ENCODE measurements at places on chromosomes 16 and 17.
A peak's percentile ranks its signal among the peaks of the same experiment; 100 is the strongest.

GRCh38 chr17:30134551-30134950, 17.9 kb downstream of the NSRP1 start:
- no peak for DNase-seq

GRCh38 chr16:64253525-64253924, 868.3 kb downstream of the CDH11 start:
- DNase-seq, result no peak

DNA sequence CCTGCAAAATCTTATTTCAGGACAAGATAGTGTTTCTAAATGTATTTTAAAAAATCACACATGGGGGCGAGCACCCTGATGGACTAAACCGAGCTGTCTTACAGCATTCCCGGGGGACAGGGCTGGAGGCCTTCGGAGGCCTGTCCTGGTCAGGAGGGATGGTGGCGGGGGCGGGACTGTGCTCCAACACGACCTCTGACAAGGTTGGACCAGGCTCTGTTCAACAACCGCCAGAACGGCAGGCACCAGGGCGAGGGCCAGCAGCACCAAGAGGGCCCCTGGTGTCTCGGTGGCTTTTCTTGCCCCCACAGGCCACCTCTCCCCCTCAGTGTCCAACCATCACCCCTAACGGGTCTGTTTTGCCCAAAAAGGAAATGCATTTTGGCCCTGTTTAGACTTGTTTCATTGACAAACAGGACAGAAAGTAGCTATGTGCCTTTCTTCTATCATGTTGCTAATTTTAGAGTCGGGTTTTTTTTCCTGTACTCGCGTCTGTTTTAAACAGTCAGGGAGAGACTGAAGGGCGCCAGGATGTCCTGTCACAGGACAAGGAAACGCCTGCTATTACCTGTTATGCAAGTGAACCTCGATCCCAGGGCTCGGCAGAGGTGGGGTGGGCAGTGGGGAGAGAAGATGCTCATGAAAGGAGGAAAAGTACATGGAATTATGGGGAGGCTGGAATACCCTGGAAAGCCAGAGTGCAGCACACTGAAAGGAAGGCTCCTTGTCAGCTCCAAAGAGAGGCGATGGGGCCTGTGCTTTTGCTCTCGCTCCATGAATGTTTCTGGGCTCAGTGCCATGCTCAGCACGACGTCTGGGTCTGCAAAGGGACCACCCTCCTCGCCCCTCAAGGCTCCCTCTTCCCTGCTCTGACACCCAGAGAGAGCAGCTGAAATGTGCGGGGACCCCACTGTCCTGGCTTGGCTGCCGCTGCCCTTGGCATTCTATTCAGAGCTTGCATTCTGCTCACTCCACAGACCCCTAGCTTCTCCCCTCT, 11.9 kb downstream of the TMEM204 start:
- no peak for DNase-seq

GRCh38 chr17:48624544-48625494, 1.3 kb downstream of the HOXB9 start:
- peak; percentile 75 for DNase-seq

GRCh38 chr17:29674281-29674680, 51.6 kb upstream of the CORO6 start:
- no peak for DNase-seq

- DNase-seq, result no peak
Measured at GRCh38 chr16:2985893-2986355, 5.7 kb upstream of the PKMYT1 start.

DNA sequence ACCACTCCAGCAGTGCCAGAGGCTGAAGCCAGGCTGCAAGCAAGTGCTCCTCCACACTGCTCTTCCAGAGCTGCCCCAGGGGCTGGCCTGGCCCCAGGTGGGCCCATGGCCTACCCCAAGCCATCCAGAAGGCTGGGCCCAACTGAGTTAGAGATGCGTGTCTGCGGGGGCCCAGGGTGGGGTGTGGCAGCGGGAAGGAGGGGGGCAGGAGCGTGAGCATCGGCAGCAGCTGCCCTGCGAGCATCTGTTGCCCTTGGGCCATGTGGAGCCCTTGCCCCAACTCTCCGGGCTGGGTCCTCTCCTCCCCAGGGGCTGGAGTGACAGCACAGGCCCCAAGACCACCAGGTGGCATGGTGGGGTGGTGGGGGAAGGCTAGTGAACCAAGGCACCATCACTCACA, 7.3 kb upstream of the SREBF1 start:
- no peak for DNase-seq

DNA sequence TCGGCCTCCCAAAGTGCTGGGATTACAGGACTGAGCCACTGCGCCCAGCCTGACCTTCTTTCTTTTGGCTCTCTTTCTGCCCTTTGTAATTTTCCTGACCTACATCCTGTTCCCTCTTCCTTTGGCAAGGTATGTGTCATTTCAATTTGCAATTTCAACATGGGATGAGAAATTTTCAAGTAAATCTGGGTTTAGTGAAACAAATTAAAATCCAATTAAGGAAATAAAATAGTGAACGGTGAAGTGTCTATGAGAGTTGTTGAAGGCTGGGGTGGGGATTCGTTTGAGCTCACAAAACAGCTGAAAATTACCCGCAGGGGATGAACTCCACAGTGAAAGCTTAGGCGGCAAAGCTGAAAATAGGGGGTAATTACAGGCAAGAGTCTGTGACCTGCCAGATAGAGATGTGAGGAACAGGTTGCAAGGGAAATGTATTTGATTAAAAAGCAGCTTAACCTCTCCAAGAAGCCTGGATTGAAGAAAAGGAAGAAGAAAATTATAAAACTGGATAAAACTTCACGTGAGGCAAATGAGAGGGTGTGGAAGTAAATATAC, 277.7 kb downstream of the UTP18 start:
- DNase-seq, result no peak

- DNase-seq, result no peak
Measured at GRCh38 chr17:18324140-18325050, 9.3 kb downstream of the SMCR8 start.

- DNase-seq, result no peak
Measured at GRCh38 chr17:337866-338265, 14.7 kb downstream of the RPH3AL start.

DNA sequence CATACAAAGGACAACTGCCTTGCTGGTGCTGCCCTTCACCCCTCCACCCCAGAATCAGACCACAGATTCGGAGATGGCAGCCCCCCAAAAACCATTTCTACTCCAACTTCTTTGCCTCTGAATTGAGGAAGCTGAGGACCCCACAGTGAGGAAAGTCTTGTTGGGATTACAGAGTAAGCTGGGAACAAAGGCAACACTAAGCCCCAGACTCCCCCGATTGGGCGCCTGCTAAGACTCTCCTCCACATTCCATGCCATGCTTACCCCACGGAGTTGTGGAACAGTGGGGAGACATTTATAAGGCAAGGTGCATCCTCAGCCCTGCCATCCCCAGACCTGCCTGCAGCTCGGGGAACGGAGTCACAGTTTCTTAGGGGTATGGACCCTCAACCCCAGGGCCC, 1.9 kb downstream of the GIT1 start:
- DNase-seq, result no peak

- peak; percentile 34 for DNase-seq
Measured at GRCh38 chr17:32445074-32445415, 735 bp downstream of the PSMD11 start.

DNA sequence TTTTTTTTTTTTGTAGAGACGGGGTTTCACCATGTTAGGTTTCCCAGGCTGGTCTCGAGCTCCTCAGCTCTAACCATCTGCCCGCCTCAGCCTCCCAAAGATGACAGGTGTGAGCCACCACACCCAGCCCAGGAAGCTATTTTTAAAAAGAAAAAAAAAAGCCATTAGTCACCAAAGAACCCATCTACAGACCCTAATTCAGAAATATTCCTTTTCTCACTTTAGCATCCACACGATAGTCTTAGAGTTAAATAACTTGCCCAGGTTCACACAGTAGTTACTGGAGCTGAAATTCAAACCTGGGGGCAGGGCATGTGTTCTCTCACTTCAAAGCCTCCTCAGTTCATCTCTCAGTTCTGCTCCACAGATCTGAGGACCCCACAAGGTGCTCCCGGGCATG, 70.3 kb upstream of the NOL11 start:
- no peak for DNase-seq

DNA sequence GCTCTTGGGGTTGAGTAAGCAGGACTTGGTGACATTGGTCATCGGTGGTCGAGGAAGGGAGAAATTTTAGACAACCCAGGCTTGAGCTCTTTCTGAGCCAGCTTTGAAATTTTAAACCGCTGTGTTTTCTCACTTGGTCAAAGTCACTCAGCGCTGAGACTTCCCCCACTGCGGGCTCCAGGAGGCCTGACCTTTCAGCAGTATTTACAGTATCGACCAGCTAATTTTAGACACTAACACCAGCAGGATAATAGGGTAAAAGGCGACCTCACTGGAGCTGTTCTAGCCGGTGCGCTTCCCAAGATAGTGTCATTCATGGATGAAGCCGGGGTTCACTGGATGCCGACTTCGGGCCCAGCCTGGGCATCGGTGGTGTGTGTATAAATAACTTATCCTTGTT, 29.7 kb upstream of the WSCD1 start:
- DNase-seq, result no peak

DNA sequence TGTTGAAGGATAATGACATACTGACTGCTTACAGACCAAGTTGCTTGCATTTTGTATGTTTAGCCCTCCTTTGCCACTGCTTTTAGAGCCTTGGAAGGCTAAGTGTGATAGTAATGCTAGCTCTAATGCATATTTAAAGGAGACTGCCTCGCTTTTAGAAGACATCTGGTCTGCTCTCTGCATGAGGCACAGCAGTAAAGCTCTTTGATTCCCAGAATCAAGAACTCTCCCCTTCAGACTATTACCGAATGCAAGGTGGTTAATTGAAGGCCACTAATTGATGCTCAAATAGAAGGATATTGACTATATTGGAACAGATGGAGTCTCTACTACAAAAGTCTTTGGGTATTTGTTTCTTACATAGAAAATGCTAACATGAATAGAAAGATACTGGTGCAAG, 19.1 kb downstream of the CAPNS2 start:
- no peak for DNase-seq

DNA sequence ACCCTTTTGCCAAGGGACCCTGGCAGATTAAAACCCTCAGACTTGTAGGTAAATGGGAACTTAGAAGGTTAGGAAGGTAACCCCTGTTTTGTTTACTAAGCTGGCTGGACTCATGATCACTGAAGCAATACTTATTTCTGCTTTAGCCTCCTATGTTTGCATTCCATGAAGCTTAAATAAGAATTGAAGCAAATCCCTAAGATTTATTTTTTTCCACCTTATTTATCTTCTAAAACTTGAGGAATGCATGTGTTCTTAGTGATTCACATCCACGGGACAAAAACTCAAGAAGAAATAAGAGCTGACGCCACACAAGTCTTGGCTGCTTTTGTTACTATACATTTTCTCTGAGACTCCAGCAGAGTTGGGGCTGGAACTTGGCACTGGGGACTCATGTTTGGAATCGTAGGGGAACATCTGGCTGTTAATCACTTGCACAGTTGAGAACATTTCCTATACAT, 35.5 kb downstream of the CLUAP1 start:
- no peak for DNase-seq

DNA sequence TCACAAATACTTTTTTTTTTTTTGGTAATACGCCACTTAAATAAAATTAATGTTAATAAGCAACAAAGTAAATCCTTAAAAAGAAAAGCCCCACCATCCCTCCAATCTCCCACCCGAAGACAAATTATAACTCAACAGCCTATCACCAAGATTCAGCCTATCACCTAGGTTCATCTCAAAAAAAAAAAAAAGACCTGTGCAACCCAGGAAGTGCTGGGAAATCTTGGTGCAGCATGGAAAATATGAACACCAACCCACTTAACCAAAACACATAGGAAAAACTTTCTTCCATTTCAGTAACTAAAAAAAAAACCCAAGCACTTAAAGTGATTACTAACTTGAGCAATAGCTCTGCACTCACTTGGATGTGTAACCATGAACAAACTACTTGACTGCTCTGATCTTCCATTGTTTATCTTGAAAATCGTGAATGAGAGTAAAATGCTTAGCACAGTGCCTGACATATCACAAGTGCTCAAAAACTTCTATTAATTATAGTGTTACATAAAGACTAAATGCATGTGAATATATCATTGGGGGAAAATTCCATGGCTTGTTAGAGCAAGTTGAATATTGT, 90.4 kb downstream of the STH start:
- DNase-seq, result no peak

- peak; percentile 89 for DNase-seq
Measured at GRCh38 chr17:63700528-63701455, 867 bp upstream of the LIMD2 start.

GRCh38 chr16:3509470-3509928, 8.7 kb downstream of the CLUAP1 start:
- no peak for DNase-seq

- no peak for DNase-seq
Measured at GRCh38 chr17:79666111-79666510, 55.3 kb upstream of the RBFOX3 start.

DNA sequence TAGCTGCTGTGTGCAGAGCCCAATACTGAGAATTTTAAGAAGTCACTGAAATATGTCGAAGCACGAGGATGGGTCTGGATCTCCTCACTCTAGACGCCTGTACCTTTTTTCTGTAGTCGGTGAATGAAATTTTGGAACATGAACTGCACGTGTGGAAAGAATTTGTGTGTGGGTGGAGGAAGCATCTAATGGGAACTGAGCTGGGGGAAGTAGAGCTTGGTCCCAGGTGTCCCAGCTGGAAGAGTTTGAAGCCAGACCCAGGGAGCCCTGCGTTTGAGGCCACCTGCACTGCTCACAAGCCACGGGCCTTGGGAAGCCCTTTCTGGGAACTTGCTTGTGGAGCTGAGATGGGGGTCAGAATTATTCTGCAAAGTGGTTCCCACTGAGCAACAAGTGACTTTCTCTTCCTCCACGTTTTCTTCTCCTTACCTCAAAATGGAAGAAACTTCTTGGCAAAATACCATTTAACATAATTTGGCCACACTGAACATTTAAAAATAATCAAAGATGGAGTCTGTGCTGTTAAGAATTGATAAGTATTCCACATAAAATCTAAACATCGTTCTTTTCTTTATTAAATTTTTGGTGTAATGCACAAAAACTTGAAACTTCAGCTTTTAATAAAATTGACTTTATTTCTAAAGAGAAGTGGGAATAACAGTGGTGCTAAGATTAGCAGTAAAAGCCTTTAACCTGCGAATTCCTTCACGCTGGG, 163.8 kb downstream of the PRKCA start:
- no peak for DNase-seq

Data from iPS-NIHi11 (cell line).